ENCODE measurements at places on chromosomes 11 and 22.

DNA sequence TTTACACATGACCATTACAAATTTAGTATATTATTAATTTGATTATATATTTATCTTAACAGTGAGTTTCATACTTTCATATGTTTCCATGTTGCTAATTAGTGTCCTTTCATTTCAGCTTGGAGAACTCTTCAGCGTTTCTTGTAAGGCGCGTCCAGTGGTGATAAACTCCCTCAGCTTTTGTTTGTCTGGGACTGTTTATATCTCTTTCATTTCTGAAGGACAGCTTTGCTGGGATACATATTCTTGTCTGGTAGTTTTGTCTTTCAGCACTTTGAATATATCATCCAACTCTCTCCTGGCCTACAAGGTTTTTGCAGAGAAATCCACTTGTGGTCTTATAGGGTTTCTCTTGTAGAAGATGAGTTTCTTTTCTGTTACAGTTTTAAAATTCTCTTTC, 12.4 kb downstream of the BIRC2 start:
- no peak overlapping the region for H3K4me3 ChIP-seq
- H3K4me1 ChIP-seq, result no peaks in the 10 kb centered on the region
- H3K27ac ChIP-seq, result no peak overlapping the region
- H3K36me3 ChIP-seq, result peaks cover 34% of the 10 kb centered on the region
- DNase-seq, result no peak

- no peak overlapping the region for H3K27ac ChIP-seq
- H3K4me3 ChIP-seq, result no peak overlapping the region
- DNase-seq, result no peak
- H3K36me3 ChIP-seq, result peaks cover 2% of the 10 kb centered on the region
- H3K4me1 ChIP-seq, result peaks cover 81% of the 10 kb centered on the region
Observed at GRCh38 chr11:75345455-75346160, 5.9 kb downstream of the ARRB1 start.

DNA sequence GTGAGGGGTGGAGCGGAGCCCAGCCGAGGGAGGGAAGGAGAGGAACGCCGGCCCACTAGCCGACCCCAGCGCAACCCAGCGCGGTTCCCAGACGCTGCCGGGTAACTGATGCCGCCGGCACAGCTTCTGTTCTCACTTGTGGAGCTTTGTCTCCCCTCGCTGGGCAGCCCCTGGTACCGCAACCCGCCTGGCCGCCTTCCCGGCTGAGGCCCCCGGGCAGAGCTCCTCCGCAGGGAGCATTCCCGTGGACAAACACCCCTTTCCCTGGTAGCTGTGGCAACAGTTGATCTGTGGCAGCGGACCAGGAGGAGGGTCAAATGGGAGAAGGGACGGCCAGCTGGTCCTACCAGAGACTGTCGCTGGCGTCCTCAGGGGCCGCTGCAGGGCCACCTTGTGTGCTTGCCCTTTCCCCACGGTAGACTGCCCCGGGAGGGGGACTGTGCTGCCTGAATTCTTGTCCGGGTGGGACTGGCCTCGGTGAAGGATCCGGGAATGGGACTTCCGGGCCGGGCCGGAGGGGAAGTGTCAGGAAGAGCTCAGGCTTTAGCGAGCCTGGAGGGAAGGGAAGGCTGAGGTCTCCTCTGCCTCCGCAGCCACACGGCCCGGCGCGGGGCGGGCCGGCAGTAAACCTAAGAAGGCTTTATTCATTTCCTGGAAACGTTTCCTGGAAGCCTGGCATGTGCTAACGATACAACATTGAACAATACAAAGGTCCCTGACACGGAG, 468.0 kb downstream of the OPCML start:
- peak overlapping the region; percentile 60 for H3K4me3 ChIP-seq
- H3K4me1 ChIP-seq, result peaks cover 11% of the 10 kb centered on the region
- H3K36me3 ChIP-seq, result no peaks in the 10 kb centered on the region
- peaks cover 32% of the 10 kb centered on the region for H3K27me3 ChIP-seq
- DNase-seq, result peak; percentile 89

GRCh38 chr11:92735039-92735438, 234.4 kb upstream of the MTNR1B start:
- no peak for DNase-seq
- H3K4me3 ChIP-seq, result no peak overlapping the region
- H3K27ac ChIP-seq, result no peak overlapping the region

- H3K4me3 ChIP-seq, result no peak overlapping the region
- no peak for DNase-seq
- no peak overlapping the region for H3K27ac ChIP-seq
- H3K4me1 ChIP-seq, result peaks cover 2% of the 10 kb centered on the region
Observed at GRCh38 chr11:76695133-76695532, 24.6 kb upstream of the LRRC32 start.

DNA sequence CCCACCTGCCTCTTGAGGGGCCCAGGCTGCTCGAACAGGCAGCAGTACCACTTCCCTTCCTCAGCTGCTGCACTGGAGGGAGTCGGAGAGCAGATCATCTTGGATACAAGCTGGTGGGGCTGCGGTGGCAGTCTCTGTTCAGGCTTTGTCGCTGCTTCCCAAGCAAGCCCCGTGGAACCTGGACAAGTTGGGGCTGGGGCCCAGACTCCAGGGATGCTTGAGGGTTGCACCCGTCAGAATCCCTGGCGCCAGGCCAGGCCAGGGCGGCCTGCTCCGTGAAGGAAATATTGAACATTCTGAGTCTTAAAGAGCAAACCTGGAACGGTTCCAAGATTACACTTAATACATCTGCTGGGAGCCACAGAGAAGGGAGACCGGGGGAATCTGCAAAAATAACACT, 310.1 kb upstream of the SORL1-AS1 start:
- no peaks in the 10 kb centered on the region for H3K36me3 ChIP-seq
- DNase-seq, result peak; percentile 80
- H3K27ac ChIP-seq, result no peak overlapping the region

GRCh38 chr11:33059331-33060007, 20.1 kb downstream of the TCP11L1 start:
- H3K36me3 ChIP-seq, result peaks cover 49% of the 10 kb centered on the region
- H3K4me3 ChIP-seq, result no peak overlapping the region
- no peak overlapping the region for H3K27ac ChIP-seq
- H3K27me3 ChIP-seq, result no peaks in the 10 kb centered on the region
- peaks cover 8% of the 10 kb centered on the region for H3K4me1 ChIP-seq
- no peak for DNase-seq

DNA sequence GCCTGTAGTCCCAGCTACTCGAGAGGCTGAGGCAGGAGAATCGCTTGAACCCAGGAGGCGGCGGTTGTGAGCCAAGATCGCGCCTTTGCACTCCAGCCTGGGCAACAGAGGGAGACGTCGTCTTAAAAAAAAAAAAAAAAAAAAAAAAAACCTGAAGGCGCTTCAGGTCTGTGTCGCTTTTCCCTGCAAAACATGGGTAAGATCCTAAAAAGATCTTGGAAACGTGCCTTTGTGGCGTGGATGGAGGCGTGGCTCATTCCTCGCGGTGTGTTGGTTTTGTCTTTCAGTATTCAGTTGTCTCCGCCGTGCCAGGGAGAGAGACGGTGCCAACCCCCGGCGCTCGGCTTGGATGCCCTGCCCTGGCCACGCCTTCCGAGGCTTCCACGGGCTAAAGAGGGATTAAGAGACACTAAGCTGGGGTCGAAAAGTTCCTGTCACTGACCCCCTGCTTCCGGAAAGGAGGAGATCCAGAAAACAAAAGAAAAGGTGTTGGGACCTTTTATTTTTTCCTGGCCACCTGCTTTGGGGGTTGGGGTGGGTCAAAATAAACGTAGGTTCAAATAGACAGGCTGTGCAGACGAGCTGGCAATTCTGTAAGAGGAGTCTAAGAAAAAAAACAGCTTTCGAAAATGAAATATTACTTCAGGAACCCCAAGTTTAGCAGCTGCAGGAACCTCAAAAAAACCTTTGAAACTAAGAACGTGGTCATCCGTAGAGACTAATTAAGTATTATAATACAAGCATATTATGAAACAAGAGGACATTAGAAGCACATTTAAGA, 1.1 kb upstream of the SLC35F2 start:
- H3K27ac ChIP-seq, result no peak overlapping the region
- H3K4me1 ChIP-seq, result peaks cover 19% of the 10 kb centered on the region
- H3K36me3 ChIP-seq, result no peaks in the 10 kb centered on the region

DNA sequence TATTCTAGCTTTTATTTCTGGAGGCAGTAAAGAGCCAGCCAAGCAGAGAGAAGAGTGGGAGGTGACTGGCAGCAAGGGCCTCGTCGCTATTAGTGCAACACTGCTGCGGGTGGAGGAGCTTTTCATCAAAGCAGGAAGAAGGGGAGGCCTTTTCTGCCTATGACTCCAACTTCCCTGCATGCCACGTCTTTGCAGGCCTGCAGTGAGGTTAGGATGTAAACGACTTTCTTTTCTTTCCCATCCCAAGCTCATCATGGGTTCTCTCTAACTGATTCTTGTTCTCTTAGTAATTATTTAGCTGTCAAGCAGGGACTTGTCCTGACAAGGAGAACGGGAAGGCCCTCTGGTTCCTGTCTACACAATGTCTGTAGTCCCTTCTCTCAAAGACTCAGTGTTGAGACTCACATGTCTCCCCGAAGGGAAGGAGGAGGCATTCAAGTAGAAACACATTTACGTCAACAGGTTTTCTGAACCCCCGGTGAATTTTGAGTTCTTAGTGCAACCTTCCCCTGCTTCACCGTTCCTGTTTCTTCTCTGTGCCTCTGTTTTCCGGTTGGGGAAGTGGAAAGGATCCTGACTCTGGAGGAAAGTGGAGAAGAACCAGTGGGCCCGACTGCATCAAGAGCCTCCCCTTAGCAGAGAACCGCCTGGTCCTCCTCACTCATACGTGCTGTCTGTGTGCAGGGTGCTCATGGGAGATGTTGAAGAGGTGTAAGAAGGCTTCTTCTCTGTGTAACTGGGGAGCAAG, 56.9 kb downstream of the PACS1 start:
- peak; percentile 92 for DNase-seq
- H3K4me3 ChIP-seq, result no peak overlapping the region
- H3K36me3 ChIP-seq, result no peaks in the 10 kb centered on the region

GRCh38 chr11:107011977-107012376, 6.3 kb downstream of the GUCY1A2 start:
- DNase-seq, result no peak
- H3K4me1 ChIP-seq, result no peaks in the 10 kb centered on the region
- no peak overlapping the region for H3K4me3 ChIP-seq
- H3K36me3 ChIP-seq, result no peaks in the 10 kb centered on the region

- no peak overlapping the region for H3K4me3 ChIP-seq
- H3K27ac ChIP-seq, result no peak overlapping the region
- no peaks in the 10 kb centered on the region for H3K27me3 ChIP-seq
- no peaks in the 10 kb centered on the region for H3K36me3 ChIP-seq
- no peak for DNase-seq
- peaks cover 17% of the 10 kb centered on the region for H3K4me1 ChIP-seq
Observed at GRCh38 chr11:126893796-126894195, 106.8 kb downstream of the KIRREL3 start.

DNA sequence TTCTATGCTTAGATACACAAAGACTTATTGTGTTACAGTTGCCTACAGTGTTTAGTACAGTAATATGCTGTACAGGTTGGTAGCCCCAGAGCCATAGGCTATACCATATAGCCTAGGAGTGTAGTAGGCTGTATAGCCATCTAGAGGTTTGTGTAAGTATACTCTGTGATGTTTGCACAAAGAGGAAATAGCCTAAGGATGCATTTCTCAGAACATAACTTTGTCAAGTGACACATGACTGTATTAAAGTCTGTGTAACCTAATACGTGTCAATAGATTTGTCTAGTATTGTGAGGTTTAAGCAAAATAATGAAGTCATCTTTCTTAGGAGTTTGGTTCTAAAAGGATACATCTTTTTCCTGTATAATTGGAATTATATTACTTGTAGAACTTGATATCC, 5.5 kb downstream of the ZC3H12C start:
- H3K4me3 ChIP-seq, result no peak overlapping the region
- no peaks in the 10 kb centered on the region for H3K27me3 ChIP-seq
- H3K4me1 ChIP-seq, result peaks cover 6% of the 10 kb centered on the region
- no peak overlapping the region for H3K27ac ChIP-seq
- no peak for DNase-seq

DNA sequence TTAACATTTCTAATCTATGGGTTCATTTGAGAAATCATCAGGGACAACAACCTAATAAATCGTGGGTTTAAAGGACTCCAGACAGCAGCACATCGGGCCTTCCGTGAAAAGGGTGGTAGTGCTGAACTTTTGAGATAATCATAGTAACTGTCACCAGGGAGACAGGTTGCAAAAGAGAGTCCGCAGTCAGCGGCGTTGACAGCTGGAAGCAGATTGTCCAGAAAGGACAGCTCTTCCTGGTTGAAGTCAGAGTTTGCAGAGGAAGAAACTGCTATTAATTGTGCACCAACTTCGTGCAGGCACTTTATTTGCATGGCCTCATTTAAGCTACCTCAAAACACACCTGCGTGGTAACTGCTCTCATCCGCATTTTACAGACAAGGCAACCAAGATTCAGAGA, 20.5 kb upstream of the ISX start:
- DNase-seq, result no peak
- no peaks in the 10 kb centered on the region for H3K36me3 ChIP-seq
- no peaks in the 10 kb centered on the region for H3K4me1 ChIP-seq
- H3K27ac ChIP-seq, result no peak overlapping the region
- no peak overlapping the region for H3K4me3 ChIP-seq

GRCh38 chr11:57763568-57763967, 2.0 kb downstream of the CTNND1 start:
- peak; percentile 80 for DNase-seq
- peak overlapping the region; percentile 90 for H3K4me3 ChIP-seq
- H3K36me3 ChIP-seq, result no peaks in the 10 kb centered on the region
- H3K4me1 ChIP-seq, result peaks cover 19% of the 10 kb centered on the region

Data from muscle of leg (tissue), 16 donors.